ENCODE measurements at places on chromosomes 2 and 18.

DNA sequence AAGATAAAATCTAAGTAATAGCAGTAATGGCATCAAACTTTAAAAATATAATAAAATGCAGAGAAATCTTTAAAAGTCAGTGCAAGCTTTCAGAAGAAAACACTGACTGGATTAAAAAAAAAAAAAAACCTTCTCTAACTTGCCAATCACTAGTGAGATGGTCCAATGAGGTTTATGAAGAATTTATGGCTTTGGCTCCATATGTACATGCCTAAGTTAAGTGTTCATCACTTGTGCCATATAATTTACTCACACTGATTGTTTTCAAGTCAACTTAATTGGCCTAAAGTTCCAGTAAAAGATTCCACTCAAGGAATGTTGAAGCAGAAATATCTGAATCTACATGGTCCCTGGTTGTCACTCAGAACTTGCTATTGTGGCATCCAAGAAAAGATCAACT lies 40.7 kb upstream of the RAB27B start:
- no peak for DNase-seq

- DNase-seq: no peak
These were observed 12.7 kb upstream of the SERPINB7 start for GRCh38 chr18:63762518-63762917.

DNA sequence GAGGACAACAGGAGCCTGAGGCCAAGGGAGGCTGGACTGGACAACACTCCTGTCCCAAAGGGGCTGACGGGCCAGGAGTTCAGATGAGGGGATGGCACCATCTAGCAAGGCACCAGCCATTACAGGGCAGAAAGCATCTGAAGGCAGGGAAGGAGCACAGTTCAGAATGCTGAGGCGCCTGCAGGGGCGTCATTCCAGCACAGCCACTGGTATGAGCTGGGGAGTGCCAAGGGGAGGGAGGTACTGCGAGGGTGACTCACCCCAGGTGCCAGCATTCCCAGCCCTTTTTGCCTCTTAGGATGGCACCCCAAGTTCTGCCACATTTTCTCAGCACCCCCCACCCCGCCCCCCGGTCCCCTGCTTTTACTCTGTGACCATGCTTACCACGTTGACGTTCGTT lies 129.8 kb upstream of the EPAS1 start:
- no peak for DNase-seq

DNA sequence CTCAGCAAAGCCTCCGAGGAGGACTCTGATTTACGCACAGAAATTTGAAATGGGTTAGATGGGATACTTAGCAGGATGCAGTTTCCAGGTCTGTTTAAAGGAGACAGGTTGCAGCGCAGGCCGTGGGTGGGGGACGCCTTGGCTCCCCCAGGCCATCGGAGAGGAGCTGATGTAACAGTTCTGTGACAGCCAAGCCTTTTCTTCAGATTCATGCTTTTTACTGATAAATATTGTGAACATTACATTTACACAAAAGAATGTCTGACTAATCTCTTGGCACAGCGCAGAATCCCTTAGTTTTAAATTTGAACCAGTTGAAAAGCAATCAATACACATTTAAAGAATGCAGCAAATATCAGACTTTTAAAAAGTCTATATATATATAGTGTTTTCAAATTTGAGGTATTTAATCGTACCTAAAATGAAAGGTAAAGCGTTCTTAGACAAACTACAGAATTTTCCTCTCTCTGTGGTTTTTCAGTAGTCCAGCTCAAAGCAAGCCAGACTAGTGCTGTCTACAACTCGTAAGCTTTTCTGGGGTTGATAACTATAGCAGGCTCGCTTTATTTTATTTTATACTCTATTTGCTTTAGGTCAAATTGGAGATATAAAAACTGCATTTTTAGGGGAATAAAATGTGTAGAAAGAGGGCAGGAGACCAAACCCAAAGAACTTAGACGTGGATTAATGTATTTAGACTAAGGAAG lies 221.9 kb downstream of the PIEZO2 start:
- no peak for DNase-seq
